ENCODE measurements at places on chromosomes 4 and X.
A peak's percentile ranks its signal among the peaks of the same experiment; 100 is the strongest.

DNA sequence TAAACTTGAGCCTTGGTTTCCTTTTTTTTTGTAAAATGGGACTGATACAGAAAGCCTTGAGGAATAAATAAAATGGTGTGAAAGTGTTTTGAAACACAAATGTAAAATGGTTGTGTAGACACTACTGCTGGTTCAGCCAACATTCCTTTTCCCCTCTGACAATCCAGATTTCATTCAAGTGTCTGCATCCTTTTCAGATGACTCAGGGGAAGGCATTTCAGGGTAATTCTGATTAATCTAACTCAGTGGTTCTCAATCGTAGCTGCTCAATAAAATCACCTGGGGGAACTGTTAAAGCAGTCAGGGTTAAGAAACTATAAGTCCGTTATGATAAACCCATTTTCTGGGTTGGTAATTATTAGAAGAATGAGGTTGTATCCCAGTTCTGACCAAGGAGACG lies 4.6 kb downstream of the ARHGAP10 start:
- DNase-seq: no peak

DNA sequence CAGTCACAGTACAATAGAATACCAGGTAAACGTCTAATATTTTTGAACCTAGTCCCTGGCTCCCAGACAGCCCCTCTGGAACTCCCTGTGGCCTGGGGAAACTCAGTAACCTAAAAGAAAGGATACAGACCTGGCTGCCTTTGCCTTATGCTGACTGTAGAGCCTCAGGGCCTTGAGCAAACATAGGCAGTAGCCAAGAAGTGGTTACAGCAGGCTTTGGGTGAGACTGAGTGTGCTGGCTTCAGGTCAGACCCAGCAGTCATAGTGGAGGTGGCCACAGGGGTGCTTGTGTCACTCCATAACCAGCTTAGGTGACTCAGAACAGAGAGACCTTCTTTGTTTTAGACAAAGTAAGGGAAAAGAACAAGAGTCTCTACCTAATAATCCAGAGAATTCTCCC lies 141.8 kb upstream of the PRDX4 start:
- DNase-seq: no peak

DNA sequence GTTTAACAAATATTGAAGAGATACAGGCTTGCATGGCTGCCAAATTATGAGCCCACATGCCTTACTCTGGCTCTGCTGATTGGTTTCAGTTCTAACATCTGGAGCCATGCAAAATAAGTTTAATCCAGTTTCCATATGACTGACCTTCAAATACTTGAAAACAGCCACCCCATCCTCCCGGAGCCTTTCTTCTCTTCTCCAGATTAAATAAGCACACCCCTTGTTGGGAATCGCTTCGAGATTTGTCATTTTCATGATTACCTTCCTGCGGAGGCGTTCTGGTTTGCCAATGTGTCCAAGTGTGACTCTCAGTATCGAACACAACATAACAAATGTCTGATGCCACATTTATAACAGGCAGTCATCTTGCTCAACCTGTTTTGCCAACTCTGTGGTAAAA lies 101.6 kb upstream of the JADE1 start:
- no peak for DNase-seq

DNA sequence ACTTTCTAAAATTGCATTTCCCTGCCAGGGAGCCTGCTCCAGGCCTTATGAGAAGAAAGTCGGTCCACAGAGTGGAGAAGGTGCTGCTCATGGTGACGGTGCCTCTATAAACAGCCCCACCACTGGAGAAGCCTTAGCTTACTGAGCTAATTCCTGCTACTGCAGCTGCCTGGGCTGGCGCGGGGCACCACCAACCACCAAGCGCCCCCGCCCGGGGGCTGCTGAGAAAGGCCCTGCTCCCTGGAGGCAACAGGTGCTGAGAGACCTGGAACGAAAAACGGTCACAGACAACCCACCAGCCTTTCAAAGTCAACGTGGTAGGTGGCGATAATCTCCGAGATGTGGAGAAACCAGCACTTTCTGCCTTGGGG lies 2.9 kb downstream of the HCFC1 start:
- peak; percentile 24 for DNase-seq

Measured in activated CD4-positive, alpha-beta T cell treated with anti-CD3 and anti-CD28 coated beads for 1 hour (primary cell).